ENCODE measurements at places on chromosomes 7 and 10.
A peak's percentile ranks its signal among the peaks of the same experiment; 100 is the strongest.

DNA sequence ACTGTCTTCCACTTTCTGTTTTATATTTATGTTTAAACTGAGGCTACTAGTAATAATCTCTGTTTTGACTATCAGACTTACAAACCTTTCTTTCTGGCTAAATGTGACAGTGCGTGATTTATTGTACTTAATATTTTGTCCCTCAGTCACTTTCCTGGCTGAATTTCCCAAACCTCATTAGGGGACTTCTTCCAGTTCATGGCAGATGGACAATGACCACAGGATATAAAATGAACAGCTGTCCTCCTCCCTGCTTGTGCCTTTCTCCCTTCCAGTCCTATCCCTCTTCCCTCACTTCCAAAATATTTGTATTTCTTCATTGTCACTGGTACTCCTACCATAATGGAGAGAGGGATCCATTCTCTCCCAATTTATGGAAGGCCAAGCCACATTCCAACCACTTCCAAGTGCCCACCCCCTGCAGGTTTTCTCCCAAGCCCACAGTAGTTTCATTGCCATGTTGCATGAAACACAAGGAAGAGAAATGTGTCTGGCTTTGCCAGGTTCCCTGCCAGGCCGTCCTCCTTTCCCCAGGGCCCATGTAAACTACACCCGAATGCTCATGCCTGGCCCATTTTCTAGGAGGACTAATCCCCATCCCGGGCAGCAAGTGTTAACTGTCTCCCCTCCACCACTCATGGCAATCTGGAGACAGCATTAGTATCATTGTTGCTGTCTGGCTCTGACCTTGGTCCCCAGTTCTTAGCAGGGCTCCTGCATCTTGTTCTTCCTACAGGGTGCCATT lies 269.5 kb upstream of the SLC26A5 start:
- no peak for DNase-seq

DNA sequence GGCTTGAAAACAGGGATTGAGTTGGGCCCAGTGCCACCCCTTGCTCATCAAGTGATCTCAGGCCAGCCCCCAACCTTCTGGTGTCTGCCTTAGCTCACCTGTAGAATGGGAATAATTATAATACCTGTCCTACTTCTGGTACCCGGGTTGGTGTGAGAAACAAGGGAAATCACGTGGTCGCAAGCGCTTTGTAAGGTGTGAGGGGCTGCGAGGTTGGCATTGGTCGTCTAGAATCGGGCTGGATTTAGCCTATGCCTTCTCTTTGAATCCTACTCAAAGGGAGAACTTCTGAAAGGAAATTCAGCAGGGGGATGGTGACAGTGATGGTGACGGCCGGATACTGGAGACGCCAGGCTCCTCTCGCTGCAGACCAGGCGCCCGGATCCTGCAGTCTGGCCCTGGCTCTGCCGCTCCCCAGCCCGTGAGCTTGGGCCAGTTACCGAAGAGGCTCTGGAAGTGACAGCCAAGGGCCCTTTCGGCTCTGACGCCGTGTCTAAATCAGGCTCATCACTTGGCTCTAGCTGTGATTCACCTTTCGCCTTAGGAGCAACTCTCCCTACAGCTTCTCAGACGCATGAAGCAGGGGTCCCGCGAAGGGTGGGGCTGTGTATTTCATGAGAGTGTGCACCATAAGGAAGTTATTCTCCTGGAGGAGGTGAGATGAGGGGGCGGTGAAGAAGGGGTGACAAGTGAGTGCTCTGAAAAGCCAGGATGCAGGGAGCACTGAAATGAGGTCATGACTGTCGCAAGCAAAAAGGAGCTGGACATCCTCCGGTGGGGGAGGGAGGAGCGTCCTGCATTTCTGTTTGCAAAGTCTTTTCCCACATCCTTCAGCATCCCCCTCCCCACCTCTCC lies 4.0 kb upstream of the CREB5 start:
- no peak for DNase-seq

- DNase-seq: no peak
Observed at GRCh38 chr7:79646278-79646677, 192.8 kb upstream of the MAGI2 start.

GRCh38 chr10:66917104-66917503 lies 8.7 kb upstream of the LRRTM3 start:
- DNase-seq: no peak

- no peak for DNase-seq
Observed at GRCh38 chr7:116689790-116690259, 17.8 kb downstream of the MET start.

- DNase-seq: no peak
Observed at GRCh38 chr10:6786579-6787031, 206.5 kb upstream of the PRKCQ start.

GRCh38 chr7:2044311-2044882 lies 188.3 kb downstream of the MAD1L1 start:
- DNase-seq: no peak

DNA sequence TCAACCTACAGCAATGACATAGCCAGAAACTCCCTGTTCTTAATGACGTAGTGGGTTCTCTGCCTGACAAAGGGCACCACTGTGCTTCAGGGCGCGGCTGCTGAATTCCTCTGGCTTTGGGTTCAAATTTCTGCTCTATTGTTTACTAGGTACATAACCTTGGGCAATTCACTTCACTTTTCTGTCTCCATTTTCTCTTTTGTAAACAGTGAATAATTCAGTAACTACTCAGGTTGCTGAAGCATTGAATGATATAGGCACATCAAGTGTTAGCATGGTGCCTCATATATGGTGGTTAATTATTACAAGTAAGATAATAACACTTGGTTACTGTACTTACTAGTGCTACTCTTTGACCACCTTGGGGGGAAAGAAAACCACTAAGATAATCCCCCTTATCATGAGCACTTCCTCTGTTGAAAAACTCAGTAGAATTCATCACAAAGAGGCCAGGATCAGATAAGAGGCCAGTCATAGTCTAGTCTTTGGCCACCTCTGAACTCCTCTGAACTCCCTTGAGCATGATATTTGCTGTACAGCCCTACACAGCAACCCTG lies 92.0 kb upstream of the AHR start:
- no peak for DNase-seq

DNA sequence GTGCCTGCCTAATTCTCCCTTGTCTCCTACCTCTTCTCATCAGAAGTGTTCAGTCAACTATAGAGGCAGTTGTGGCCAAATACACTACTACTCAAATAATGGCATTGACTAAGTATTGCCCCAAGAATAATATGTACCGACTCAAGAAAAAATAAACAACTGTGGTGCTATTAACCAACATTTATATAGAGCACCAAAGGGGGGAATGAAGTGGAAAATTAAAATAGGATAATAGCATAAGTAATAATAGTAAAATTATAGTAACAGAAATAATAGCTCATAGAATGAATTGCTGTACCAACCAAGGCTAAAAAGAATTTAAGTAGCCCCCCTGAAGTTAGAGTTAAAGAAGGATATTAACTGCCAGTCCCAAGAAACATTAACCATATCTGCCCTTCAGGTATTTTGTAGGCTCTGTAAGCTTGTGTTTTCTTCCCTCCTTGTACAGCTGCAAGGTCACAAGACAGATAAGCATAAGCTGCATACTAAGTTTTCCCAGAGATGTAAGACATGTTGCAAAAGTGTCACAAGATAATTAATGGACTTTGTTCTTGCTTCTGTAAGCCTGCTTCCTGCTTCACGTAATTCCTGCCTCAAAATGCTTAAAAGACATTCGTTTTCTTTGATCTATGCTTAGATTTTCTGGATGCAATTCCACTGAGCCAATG lies 10.9 kb upstream of the CYREN start:
- no peak for DNase-seq

DNA sequence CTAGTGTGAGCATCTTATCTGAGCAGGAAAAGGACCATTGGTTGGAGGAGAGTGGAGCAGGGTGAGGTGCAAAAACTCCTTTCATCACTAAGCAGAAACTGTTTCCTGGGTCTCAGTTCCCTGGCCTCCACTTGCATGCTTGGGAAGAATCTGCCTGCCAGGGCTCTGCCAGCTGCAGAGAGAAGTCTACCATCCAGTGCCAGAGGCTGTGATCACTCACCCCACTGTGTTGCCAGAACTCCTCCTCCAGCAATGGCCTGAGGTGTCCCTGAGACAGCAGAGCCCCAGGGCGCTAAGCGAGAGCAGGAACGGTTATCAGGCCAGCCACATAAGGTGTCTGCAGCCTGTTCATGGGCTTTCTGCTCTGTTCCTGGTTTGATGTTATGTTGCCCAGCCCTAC lies 991.4 kb downstream of the CCSER2 start:
- DNase-seq: no peak

DNA sequence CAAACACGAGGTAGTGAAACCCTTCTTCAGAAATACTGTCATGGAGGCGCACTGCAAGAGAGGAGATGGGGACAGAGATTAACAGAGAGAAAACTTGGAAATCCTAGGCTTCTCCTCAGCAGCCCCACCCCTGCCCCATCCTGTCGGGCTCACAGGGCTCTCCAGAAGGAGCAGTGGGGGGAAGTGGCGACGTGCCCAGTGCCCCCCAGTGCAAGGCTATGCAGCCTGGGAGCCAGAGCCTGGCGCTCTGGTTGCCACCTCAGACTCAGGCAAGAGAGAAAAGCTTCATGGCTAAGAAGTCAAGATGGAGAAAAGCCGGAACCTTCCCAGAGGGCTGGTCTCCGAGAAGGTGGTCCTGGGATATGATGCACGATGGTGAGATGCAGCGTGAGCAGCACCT lies 21.2 kb downstream of the CAMK2G start:
- no peak for DNase-seq

- DNase-seq: no peak
Observed at GRCh38 chr10:18279173-18279572, 138.9 kb downstream of the CACNB2 start.

- DNase-seq: no peak
Observed at GRCh38 chr7:50317221-50317678, 12.7 kb downstream of the IKZF1 start.

- DNase-seq: no peak
Observed at GRCh38 chr7:50312250-50313162, 8.0 kb downstream of the IKZF1 start.

DNA sequence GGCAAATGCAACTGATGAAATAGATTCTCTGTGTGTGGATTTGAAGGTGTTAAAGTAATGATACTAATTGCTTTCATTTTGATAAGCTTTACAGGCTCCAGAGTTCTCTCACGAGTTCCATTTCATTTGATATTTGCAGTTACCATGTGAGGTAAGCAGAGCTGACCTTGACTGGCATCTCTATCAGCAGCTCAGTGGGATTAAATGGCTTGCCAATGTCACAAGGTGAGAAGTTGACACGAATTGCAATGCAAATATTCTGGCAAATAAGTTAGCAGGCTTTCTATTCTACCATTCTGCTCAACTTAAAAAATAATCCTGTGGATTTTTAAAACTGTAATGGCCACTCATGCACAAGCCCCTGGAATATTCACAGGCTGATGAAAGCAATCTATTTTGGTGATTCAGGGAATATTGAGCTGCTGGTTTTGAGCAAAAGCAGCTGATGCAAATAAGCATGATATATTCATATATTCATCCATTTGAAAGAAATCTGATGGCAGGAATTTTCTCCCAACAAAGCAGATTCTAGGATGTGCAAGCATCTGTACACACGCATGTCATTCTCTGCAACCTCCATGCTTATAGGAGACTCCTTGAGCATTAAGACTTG lies 64.5 kb upstream of the ANKRD1 start:
- no peak for DNase-seq

DNA sequence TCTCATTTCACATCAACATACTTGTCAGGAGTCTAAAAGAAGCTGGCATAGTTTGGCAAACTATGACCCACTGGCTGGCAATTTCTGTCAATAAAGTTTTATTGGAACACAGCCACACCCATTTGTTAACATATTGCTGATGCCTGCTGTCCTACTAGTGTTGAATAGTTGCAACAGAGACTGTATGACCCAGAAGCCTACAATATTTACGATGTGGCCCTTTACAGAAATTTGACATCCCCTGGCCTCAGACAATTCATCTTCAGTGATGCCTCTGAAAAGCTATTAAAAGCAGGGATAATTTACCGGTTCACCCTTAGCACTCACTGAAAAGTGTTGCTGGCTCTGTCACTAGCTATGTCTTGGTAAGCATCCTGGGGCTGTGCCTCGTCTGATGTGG lies 155.2 kb downstream of the ARID5B start:
- no peak for DNase-seq

DNA sequence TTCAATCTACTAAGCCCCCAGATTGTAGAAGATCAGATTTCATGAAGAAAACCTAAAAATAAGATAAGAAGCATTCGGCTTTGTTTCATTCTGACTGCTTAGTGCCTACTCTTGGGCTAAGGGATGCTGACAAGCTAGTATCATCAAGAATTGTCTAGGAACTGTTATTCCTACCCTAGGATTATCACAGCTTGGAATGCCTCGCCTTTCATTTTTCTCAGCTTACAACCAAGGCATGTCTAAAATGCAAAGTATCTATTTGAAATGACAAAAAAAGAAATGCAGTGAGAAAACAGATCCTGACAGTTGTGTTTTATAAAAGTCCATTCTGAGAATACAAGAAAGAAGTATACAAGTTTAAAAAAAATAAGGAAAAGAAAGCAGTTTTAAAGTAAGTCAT lies 441.0 kb downstream of the KCNMA1 start:
- no peak for DNase-seq

DNA sequence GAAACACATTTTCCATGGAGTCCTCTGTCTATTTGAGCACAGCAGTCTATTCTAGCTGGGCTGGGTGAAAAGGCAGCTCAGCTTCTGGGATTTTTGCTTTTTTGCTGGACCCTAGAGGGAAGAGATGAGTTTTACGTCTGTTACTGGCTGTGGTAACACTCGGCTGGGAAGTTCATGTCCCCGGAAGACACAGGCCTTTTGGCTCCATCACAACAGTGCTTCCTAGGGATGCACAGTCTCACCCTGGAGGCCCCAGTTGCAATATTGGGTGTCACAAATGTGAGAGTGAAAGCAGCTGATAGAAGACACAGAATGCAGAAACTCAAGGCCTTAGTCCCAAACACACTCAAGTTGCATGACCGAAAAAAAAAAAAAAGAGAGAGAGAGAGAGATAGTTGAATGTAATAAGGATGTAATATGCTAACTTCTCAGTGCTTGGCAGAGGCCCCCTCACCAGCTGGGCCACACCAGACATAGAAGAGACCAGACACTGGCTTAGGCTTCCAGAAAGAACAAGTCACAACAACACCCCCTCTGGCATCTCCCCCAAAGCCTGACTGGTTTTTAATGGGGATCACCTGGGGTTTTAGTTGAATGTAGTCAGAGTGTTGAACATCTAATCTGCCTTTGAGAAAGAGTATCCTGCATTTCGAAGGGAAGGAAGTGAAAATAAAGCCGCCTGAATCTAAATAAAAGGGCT lies 545.4 kb upstream of the FZD8 start:
- no peak for DNase-seq

GRCh38 chr7:7944619-7945282 lies 23.8 kb upstream of the GLCCI1 start:
- DNase-seq: no peak

- peak; percentile 48 for DNase-seq
Observed at GRCh38 chr10:113854013-113854760, at the start of the genes DCLRE1A and NHLRC2. Gene DCLRE1A, minus strand, starts transcription at chr10:113854082. Its CDS starts 900 bp downstream, at chr10:113853182. Gene NHLRC2, plus strand, starts transcription at chr10:113854661. Its CDS starts 212 bp downstream, at chr10:113854873.

DNA sequence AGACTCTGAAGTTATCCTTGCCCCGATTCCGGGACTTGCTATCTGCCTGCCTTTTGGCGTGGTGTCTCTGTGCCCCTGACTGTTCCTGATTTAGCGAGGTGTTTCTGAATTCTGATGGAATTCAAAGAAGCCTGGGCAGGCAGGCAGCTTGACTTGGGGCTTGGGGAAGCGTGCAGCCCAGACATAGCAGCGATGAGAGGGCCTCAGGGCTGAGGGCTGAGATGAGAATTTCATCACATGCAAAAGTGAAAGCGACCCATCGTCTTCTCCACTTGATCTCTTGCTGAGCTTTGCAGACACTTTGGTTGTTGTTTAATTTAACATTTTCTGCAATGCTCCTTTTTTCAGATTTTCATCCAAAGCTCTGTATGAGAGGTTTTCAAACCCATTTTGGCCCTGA lies 57.8 kb downstream of the TCF7L2 start:
- no peak for DNase-seq

Data from NCI-H1092 (cell line).